Stimulated activated naive CD8-positive, alpha-beta T cell treated with anti-CD3 and anti-CD28 coated beads, Interleukin-15, Interleukin-2, amounts not matched to agents 100 U/mL and 50 U/mL, for 24 hours (primary cell): ENCODE measurements at places on chromosomes 12 and 14.

DNA sequence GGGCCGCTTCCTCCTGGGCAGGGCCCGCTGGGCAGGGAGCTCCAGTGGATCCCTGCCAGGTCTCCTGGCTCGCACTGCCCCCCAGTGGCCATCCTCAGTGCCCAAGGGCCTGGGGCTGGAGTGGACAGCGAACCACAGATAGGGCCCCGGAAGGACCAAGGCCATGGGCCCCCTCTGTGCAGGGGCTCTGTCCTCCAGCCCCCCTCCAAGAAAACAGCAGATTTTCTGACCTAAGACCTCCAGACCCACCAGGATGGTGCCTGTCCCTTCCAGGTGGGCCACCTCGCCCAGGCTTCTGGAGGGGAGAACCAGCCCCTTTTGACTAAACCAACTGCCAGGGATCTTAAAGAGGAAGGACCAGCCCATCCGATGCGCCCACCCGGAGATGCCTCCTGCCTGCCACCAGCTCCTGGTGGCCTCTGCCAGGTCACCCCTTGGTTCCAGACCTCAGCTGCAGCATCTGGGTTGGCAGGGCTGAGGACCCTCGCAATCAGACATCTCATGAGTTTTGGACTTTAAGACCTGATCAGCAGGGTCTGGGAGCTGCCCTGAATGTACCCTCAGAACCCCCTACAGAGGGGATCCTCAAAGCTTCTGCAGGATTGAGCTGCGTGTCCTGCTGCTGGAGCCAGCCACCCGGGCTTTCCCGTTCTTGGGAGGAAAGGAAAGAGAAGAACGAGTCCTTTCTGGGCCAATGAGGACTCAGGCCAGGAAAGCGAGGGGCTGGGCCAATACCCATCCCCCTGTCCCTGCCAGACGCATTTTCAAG, 325.8 kb upstream of the DIO3 start:
- peak; percentile 60 for DNase-seq

- DNase-seq: no peak
These were observed 156.6 kb downstream of the UNC79 start for GRCh38 chr14:93587330-93587729.

- no peak for DNase-seq
These were observed 12.8 kb upstream of the FBRSL1 start for GRCh38 chr12:132477017-132477702.

GRCh38 chr14:53032838-53033390, 82.1 kb upstream of the FERMT2 start:
- DNase-seq: no peak

- DNase-seq: no peak
These were observed 53.5 kb downstream of the FRS2 start for GRCh38 chr12:69523433-69524330.

GRCh38 chr12:47382305-47382704, 302.5 kb upstream of the AMIGO2 start:
- DNase-seq: peak; percentile 24

- no peak for DNase-seq
These were observed 55.2 kb downstream of the SLC38A4 start for GRCh38 chr12:46770501-46771183.

- no peak for DNase-seq
These were observed 30.5 kb downstream of the RPH3A start for GRCh38 chr12:112822056-112822455.

DNA sequence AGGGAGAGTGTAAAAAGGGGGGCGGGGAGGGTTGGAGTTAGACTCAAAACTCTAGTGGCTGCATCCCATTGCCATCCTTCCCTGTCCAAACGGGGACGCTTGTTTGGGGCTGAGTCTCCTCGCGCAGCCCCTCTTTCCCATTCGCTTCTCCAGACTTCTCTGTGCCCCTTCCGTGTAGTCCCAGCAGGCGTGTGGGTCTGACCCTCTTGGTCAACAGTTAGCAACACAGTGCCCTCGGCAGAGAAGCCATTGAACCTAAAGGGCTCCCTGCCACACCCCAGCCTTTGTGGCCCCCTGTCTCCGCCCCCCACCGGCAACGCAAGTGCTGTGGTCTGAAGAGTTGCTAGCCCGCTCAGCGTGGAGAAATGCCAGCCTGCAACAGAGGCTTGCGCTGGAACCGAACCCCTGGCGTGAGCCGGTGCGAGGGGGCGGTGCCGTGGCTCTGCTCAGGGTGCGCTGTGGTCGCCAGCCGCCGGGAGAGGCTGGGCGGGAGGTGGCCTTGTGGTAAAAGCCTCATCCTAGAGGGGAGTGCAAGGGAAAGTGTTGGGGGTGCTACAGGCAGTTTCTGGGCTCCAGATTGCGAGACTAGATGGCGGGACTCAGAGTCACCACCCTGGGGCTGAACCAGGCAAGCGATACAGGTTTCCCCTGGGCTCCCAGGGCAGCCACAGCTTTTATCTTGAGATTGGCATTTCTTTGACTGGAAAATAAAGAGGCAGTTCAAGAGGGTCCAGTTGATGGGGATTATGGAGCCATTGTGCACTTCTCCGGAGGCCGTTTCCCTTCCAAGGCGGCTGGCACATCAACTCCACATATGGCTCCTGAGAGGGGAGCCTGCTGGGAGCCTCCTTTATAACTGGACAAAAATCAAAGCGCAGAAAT, 2.1 kb downstream of the PLXNC1 start:
- DNase-seq: peak; percentile 69
